ENCODE measurements at places on chromosomes 2 and 18.

- DNase-seq, result no peak
Measured at GRCh38 chr2:61371027-61371426, 99.9 kb downstream of the USP34 start.

DNA sequence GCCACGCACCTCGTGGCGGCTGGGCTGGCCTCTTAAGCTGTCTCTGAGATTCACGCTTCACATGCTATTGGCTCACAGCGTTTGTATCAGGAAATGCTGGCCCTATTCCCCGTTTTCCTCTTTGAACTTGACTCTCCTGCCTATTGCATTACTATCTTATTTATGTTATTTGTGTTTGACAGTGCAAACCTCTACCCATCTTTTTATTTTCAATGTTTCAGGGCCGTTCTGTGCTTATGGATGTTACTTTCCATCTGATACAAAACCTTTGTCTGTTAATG is 149.9 kb upstream of the TWIST2 start:
- DNase-seq, result no peak

GRCh38 chr18:62524440-62525200 is 1.8 kb downstream of the ZCCHC2 start:
- DNase-seq, result no peak

DNA sequence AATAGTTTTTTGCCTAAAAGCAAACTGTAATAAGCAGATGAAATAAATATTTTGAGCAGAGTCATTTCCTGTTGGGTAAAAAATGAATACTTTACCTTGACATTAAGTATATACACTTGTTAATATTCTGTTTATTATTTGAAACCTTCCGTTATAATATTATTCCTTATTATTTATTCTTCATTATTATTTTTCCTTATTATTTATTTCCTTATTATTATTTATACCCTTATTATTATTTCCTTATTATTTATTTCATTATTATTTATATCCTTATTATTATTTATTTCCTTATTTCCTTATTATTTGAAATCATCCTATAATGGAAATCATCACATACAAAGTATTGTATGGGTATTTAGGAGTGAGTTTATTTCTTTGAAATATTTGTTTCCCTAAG is 232.2 kb upstream of the RBBP8 start:
- DNase-seq, result no peak

Measured in NT2/D1 (cell line).